ENCODE measurements at places on chromosomes 5 and 9.

- no peak for DNase-seq
Observed at GRCh38 chr5:100448111-100448528, 87.1 kb upstream of the FAM174A start.

DNA sequence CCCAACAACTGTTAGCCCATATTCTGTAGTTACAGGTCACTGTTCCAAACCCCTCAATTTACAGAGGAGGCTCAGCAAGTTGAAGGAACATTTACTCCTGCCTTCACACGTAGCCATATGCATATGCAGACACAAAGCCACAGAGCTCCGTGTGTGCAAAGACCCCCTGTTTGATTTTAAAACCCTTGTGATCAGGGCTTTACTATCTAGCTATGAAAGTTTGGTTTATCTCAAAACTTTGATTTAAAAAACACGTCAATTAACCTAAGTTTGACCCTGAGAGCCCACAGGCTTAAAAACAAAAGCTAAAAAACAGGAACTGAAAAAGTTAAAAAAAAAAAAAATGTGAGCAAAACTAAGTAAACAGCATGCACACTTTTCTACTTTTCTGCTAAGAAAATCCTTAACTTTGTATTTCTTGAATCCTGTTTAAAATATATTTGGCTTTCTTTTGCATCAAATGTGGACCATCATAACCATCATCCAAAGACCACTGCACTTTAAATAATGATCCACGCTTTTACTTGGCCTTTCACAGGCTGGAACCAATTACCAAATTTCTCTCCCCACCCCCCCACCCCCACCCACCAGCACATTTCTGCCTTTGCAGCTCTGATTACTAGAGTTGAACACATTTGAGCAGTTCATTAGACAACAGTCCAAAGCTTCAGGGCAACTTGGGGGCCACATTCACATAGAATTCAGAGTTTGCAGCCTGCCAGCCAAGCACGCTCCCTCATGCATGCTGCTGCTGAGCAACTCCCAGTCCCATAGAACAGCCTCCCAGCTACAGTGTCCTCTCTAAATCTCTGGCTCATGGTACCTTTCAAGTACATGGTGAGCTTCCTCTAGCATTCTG, 128.8 kb upstream of the MAP3K1 start:
- DNase-seq = no peak

DNA sequence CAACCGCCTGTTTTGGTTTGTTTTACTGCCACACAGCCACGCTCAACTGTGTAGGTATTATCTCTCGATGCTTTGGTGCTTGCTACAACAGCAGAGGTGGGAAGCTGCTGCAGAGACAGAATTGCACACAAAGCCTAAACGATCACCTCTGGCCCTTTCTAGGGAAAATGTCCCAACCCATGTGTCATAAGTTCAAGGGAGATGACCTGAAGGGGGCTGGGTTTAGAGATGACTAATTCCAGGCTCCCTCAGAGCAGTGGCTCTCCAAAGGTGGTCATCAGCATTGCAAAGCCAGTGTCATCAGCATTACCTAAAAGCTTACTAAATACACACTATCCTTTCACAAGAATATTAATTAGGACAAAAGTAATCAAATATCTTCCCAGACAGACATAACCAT, 10.9 kb downstream of the ZNF622 start:
- no peak for DNase-seq

DNA sequence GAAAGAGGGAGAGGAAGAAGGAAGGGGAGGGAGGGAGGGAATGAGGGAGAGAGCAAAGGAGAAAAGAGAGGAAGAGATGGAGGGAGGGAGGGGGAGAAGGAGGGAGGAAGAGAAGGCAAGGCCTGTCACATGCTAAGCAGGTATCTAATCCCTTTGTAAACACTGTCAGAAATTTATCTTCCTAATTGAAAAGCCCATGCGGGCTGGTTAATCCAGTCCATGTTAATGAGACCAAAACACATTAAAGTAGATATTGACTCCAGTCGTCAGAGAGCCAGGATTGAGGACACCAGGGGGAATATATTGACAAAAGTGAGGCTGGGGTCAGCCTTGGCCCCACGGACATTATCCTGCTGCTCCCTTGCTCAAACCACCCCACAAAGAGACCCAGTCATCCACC, 37.4 kb upstream of the ALDH1B1 start:
- DNase-seq = no peak

GRCh38 chr5:1919750-1920149, 37.0 kb upstream of the IRX4 start:
- no peak for DNase-seq

- no peak for DNase-seq
Observed at GRCh38 chr9:33277484-33277883, 12.6 kb downstream of the CHMP5 start.

DNA sequence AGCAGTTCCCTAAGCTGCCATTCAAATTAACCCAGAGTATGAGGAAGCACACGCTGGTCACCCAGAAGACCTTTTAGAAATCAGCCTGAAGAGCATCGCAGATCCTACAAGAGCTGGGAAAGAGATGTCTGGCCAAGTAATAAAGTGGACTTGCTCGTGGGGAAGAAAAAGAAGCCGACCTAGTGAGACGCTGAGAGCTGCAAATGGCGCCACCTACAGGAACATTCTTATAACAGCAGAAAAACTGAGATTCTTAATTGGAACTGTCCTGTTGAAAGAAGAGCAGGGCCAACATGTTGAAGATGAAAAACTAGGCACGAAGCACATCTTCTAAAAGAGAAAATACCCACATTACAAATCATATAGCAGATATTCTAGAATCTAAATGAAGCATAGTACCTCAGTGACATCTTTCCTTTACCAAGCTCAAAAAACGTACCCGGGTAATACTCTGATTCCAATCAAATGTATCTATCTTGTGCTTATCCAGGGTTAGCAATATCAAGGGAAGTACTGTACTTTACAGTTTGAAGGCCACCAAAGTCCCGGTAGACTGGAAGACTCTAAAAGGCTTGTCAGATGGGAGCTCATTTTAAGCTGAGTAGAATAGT, 3.9 kb upstream of the GNAQ start:
- DNase-seq = peak; percentile 43

- no peak for DNase-seq
Observed at GRCh38 chr5:74490814-74491213, 149.7 kb downstream of the ENC1 start.

- DNase-seq = peak; percentile 4
Observed at GRCh38 chr9:75891771-75892215, 1.3 kb downstream of the PCSK5 start.

DNA sequence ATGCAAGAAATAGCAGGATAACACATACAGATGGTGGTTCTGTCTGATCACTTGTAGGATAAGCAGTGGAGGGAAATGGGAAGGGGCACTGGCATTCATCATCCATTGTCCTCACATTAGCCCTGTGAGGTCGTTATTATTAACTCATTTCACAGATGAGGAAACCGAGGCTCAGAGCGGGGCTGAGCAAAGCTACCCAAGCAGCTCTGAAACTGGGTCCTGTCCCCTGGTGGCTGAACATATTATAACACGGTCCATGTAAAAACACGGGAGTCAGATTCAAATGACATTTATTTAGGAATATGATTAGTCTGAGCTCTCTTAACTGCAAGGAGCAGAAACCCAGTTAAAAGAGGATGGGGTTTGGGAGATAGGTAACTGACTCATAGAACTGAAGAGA, 43.1 kb downstream of the HRH2 start:
- DNase-seq = no peak

DNA sequence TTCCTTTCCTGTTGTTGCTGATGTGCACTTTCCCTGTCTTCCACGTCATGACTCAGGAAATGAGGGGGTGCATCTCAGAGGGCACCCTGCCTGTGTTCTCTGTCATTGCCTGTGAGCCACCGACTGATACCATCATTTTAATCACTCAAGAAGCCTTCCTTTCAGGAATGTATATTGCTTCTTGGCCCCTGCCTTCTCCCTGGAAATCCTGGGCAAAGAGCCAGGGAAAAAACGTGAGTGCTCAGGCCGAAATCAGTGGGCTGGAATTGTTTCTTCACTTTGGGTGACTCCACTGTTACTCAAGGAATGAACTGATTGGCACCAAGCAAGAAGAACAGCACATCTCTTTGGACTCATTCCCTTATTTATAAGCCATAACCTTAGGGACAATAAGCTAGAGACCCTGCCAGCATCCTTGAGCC, 126.1 kb downstream of the SNX18 start:
- DNase-seq = no peak

GRCh38 chr9:135989157-135989556, 28.0 kb upstream of the UBAC1 start:
- DNase-seq = no peak

GRCh38 chr5:128534726-128535125, 3.3 kb downstream of the FBN2 start:
- no peak for DNase-seq

GRCh38 chr5:37915097-37915736, 75.4 kb upstream of the GDNF start:
- no peak for DNase-seq

DNA sequence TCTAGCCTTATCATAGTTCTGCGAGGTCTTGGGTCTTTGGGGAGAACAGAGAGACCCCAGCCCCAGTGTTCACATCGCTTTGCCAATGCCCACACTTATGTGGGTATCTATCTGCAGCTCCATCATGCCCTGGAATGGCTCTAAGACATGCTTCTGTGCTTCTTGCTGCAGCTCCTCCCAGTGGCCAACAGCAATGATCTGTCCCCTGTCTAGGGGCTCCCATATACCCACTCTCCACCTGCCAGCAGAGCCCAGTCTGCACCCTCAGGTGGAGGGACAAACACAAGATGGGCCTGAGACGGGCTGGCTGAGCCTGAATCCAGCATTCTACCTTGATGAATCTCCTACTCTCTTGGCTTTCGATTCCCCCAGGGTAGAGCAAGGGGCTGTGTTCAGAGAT, 14.6 kb upstream of the DAP start:
- no peak for DNase-seq

GRCh38 chr9:131666029-131666428, 73.8 kb downstream of the RAPGEF1 start:
- no peak for DNase-seq

GRCh38 chr9:33468797-33469621, 4.7 kb downstream of the NOL6 start:
- DNase-seq = no peak

DNA sequence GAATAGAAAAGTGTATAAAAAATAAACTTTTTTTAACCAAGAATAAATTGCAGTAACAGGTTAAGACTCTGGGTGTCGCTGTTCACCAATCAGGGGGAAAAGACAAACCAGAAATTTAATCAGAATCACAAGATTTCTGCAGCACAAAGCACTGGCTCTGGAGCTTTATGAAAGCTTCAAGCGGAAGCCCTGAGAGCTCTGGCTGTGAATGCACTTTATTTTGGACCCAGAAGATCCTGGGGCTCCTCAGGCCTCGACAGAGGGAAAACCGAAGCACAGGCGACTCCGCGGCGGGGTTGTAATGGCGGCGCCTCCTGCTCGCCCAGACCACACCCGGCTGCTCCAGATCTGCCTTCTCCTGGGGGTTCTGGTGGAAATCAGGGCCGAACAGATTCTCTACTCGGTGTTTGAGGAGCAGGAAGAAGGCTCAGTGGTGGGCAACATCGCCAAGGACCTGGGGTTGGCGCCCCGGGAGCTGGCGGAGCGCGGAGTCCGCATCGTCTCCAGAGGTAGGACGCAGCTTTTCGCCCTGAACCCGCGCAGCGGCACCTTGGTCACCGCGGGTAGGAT, at the start of gene PCDHGA4:
Gene PCDHGA4, plus strand, starts transcription at position 122 of the 570 bp plus-strand sequence. Its CDS starts 87 bp downstream, at position 209.
- no peak for DNase-seq

- DNase-seq = no peak
Observed at GRCh38 chr5:54932789-54933188, 52.6 kb downstream of the ESM1 start.

Measured in activated naive CD4-positive, alpha-beta T cell treated with Interleukin-2 at 50 U/mL for 16 hours (primary cell).